ENCODE measurements at places on chromosomes 7 and 10.

DNA sequence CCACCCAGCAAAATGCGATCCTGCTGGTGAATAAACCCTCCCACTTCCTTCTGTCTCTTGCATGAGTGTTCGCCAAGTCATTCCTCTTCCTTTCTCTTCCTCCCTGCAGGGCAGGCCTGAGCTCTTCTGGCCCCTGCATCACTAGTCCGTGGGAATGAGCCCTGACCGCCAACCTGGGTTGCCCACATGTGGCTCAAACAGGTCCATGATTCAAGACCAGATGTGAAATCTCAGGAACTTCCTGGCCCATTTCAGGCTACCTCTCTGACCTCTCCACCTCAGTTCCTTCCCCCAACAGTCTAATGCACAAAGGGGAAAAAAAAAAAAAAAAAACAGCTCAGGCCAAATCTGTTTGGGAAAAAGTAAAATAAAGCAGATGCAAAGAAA is 5.4 kb upstream of the YWHAG start:
- DNase-seq = no peak

DNA sequence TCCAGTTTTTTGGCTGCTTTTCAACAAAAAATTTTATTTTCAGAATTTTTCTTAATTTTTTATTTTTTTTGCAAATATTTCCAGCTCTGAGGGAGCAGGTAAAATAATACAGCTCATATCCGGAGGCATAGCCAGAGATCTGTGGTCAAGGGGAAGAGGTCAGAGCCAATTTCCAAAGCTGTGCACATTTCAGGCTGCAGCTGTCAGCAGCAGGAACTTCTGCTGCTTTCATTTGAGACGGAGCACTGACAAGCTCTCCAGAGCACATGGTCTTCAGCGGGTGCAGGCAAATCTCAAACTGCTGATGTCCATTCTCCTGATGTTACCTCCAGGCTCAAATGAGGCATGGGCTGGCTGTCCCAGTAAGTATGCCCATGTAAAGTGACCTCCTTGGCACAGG is 31.1 kb downstream of the SLC26A4 start:
- no peak for DNase-seq

DNA sequence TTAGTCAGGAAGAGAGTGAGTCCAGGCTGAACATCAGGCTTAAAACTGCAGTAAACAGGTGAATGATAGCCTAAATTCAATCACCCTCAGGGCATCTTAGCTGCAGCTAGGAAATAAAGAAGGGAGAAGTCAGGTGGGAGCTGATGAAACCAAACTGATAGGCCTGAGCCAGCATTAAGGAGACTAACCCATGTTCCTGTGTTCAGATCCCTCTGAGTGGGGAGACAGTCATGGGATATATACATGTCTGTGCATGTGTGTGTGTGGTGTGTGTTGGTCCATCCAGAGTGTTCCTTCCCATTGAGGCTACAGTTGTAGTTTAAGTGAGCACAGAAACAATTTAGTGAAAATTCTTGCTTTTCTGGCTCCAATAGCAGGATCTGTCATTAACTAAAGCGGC is 480.9 kb downstream of the PHTF2 start:
- no peak for DNase-seq

- no peak for DNase-seq
Observed at GRCh38 chr10:120400601-120401000, 56.4 kb upstream of the PLPP4 start.

DNA sequence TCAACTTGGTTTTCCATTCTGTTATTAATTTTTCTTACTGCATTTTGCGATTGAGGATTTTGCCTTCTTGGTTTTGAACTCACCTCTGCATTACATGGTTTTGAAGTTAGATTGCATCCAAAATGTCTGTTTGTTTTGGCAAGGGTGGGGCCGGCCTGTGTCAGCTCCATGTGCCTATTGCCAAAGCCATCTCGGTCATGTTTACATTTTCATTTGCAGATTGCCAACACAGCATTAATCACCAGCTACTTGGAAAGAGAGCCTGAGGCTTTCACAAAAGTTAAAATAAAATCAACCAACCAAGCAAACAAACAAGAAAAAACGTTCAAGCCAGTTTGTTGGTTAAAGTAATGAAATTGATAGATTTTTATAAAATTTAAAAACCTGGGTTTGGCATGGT is 695.8 kb downstream of the TYW1 start:
- no peak for DNase-seq

DNA sequence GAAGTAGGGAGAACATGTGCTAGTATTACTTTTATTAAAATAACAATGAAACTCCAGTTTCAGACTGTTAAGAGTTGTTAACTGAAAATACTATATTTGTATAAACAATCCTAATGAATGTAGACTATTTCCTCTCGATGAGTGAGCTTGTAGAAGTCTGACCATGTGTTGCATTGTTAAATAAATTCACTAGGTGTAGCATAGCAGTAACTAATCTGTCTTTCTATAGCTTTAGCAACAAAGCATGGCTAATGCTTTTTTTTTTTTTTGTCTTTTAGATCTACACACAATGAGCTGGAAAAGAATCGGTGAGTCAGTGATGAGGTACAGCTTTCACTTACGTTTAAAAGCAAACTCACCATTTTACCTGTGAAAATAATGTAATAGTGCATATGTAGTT is 37.1 kb downstream of the MXI1 start:
- DNase-seq = no peak

DNA sequence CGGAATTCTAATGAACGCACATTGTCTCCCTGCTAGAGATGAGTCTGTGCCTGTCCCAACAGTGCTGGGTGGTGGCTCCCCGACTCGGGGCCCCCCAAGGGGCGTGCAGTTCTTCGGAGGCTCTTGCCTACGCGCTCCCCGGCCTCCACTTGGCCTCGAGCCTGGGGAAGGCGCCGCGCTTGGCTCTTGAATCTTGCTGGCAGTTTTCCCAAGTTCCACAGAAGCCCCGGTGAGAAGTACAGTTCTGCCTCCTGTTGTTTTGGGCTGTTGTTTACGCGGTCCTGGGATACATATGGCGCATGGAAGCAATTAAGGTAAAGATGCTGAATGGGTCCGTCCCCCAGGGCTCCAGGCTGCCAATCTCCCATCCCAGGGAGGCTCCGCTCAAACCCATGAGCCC is 32.6 kb upstream of the UNCX start:
- DNase-seq = no peak

DNA sequence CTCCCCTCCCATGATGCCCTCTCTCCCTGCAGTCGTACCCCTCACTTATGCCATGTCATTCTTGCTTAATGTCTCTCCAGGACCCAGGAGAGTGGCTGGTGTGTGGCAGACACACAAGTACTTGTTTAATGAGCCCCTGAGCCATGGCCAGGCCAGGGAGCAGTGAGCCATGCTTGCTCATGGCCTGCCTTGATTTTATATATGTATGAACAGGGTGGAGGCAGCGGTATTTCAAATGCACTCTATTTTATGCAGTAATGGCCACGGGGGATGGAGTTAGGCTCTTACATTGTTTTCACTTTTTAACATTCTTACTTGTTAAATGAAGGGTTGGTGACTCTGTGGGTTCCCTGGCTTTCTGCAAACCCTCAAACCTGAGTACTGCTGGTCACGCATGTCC is 144.8 kb downstream of the FANK1 start:
- no peak for DNase-seq

DNA sequence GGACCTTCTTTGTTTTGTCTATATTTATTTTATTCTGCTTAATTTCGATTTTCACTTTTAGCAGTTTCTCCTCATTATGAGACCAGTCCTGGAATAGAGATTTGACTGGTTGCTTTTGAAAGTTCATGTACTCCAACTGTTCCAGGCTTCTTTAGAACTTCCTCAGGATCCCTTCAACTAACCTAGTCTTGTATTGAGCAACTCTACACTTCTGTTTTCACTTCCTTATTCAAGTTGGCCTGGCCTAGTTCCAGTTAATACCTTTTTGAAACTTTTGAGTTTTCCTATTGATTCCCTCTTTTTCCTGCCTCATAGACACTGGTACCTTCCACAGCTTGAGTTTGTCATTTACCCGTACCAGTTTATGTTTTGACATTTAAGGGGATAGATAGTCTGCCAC is 421.7 kb downstream of the ATRNL1 start:
- DNase-seq = no peak

GRCh38 chr10:53005612-53006345 is 233.2 kb upstream of the MBL2 start:
- no peak for DNase-seq

- peak; percentile 49 for DNase-seq
Observed at GRCh38 chr7:48048113-48048512, 12.8 kb downstream of the C7orf57 start.

- DNase-seq = no peak
Observed at GRCh38 chr10:8133146-8133545, 78.7 kb downstream of the GATA3 start.

Data from LoVo (cell line).